Astrocyte (in vitro differentiated cells and primary cell): ENCODE measurements at places on chromosomes 5 and 9. TPM values are rescaled to one million over a fixed set of nuclear protein-coding genes. Genes with fewer than 3 reads are reported as not detected.

DNA sequence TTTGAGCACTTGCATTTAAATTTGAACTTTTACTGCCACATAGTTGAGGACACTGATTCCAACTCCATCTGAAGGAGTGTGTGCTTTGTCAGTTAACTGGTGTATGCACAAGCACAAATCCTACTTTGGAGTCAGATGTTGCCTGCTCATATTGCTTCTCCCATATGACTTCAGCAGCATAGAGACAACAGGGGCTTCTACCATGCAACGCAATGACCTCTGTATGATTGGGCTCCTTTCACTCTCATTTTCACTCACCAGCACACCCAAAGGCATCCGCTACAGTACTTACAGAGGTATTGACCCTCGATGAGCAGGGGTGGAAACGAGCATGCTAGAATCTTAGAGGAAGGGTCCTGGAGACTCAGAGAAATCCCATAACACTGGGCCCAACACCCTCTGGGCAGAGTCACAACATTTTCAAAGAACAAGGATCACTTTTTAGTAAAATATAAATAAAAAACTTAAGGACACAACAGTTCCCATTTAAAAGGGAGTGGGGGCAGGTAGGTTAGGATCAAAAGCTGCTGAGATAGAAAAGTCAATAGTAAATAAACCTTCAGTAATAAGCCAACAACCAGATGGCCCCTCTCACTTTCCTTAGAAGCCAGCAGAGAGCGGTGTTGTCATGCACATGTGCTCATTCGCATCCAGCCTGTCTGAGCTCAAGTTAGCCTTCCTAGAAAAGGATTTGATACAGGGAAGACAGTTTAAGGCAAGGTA lies 203.8 kb downstream of the SNCAIP start:
- no peak overlapping the region for H3K27ac ChIP-seq
- H3K4me1 ChIP-seq, result no peaks in the 10 kb centered on the region
- peaks cover 3% of the 10 kb centered on the region for H3K27me3 ChIP-seq
- H3K4me3 ChIP-seq, result no peak overlapping the region
- H3K36me3 ChIP-seq, result no peaks in the 10 kb centered on the region
- DNase-seq, result peak; percentile 52

GRCh38 chr9:109901201-109901600 lies 121.2 kb downstream of the PALM2AKAP2 start:
- no peak overlapping the region for H3K27ac ChIP-seq
- H3K27me3 ChIP-seq, result no peaks in the 10 kb centered on the region
- DNase-seq, result peak; percentile 23
- H3K4me1 ChIP-seq, result peaks cover 5% of the 10 kb centered on the region

DNA sequence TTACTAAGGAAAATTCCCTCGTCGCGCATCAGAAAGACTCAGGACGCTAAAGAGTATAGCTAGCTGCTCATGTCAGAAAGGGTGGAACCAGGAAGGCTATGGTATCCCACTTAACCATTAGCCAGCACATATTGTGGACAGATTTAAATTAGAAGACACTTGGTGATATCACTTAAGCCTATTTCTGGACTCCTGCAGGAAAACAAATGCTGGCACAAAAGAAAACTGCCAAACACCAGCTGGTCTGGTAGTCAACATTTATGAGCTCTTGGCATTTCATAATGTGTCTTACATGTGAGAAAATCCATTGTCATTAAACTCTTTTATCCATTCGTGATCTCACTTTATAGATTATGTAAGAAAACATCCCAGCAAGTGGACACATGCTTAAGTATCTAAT lies 377.4 kb downstream of the PTPRD start:
- H3K36me3 ChIP-seq, result no peaks in the 10 kb centered on the region
- H3K27me3 ChIP-seq, result no peaks in the 10 kb centered on the region
- H3K4me3 ChIP-seq, result no peak overlapping the region
- H3K27ac ChIP-seq, result no peak overlapping the region
- no peak for DNase-seq
- no peaks in the 10 kb centered on the region for H3K4me1 ChIP-seq

- H3K27me3 ChIP-seq, result no peaks in the 10 kb centered on the region
- H3K36me3 ChIP-seq, result no peaks in the 10 kb centered on the region
- no peak overlapping the region for H3K27ac ChIP-seq
- H3K4me1 ChIP-seq, result peaks cover 6% of the 10 kb centered on the region
- no peak overlapping the region for H3K4me3 ChIP-seq
Observed at GRCh38 chr9:110443866-110444220, 106.2 kb upstream of the TXNDC8 start.

DNA sequence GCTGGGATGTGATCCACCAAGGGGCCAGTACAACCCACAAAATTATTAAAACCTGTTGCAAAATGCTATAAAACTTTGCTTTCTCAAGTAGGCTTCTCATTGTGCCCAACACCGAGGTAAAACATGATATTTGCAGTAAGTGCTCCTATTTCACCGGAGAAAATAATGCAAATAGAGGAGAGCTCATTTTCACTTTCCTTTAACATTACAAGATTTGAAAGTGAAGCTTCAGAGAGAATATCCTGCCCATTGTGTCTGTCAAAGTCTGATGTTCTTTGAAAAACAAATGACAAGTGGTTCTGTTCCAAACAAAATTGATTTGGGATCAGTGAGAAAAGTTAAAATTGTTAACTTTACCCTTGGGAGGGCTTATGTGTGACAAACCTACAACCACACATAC lies 287.1 kb downstream of the KCNN2 start:
- H3K36me3 ChIP-seq, result no peaks in the 10 kb centered on the region
- no peak overlapping the region for H3K27ac ChIP-seq
- no peak for DNase-seq
- H3K27me3 ChIP-seq, result no peaks in the 10 kb centered on the region
- no peaks in the 10 kb centered on the region for H3K4me1 ChIP-seq

DNA sequence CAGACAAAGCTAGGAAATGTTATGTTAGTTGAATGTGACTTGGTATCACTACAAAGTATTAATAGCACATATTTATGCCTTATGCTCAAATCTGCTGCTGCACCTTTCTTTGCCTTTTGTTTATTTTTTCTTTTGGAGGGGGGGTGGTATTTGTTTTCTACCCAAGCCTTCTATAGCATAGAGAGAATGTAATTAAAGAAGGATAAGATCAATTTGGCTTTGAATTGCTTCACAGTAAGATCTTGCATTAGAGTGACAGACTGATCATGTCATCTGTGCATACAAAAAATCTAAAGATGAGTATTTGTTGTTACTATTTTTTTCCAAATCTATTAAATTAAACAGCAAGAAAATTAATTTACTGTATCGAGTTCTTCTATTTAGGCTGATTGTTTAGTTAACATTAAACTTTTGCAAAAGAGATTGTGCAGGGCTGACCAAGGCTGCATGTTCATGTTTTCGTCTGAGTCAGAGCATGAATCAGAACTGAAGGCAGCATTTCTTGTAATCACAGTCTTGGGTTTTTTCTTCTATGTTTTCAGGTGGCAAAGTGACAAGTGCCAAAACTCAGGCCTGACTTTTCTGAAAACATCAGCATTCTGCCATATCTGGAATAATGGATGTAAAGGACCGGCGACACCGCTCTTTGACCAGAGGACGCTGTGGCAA lies 1007.1 kb upstream of the WWC1 start:
- no peak overlapping the region for H3K27ac ChIP-seq
- H3K27me3 ChIP-seq, result no peaks in the 10 kb centered on the region
- DNase-seq, result peak; percentile 49
- H3K36me3 ChIP-seq, result no peaks in the 10 kb centered on the region
- no peak overlapping the region for H3K4me3 ChIP-seq
- H3K4me1 ChIP-seq, result peaks cover 4% of the 10 kb centered on the region

GRCh38 chr5:119694284-119694683 lies 64.9 kb downstream of the FAM170A start:
- no peak for DNase-seq
- no peaks in the 10 kb centered on the region for H3K4me1 ChIP-seq
- H3K27me3 ChIP-seq, result no peaks in the 10 kb centered on the region
- H3K27ac ChIP-seq, result no peak overlapping the region

DNA sequence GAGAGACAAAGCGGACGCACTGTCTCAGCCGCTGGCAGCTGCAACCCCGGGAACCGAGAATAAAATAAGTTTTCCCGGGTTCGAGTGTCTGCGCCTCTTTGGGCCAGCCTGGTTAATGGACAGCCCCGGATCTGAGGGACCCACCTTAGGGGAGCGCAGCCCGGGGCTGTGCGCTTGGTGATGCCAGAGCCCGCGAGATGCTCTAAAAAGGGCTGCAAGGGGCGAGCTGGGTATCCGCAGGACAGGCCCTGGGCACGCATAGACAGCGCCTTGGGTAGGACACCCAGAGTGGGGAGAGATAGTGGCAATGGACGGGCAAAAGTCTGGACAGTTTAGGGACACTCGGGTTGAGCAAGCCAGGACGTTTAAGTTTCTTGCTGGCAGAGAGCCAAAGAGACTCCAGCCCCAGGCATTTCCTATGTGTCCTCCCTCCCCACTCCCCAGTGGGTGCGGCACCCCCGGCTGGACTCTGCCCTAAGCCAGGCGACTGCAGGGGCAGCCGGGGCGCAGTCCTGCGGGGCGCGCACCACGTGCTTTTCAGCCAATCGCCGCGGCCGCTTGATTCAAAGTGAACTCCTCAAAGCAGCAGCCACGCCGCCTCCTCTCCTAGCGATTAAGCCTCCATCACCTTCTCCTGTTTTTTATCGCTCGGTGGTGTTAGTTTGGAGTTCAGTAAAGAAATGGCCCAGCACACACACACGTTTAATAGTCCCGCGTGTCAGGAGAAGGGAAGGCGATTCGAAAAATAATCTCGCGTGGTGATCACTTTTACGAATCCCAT lies 616 bp upstream of the ENC1 start:
- peak overlapping the region; percentile 99 for H3K4me3 ChIP-seq
- H3K27me3 ChIP-seq, result no peaks in the 10 kb centered on the region
- H3K36me3 ChIP-seq, result peaks cover 10% of the 10 kb centered on the region
- peak overlapping the region; percentile 90 for H3K27ac ChIP-seq
- DNase-seq, result peak; percentile 72
- peaks cover 41% of the 10 kb centered on the region for H3K4me1 ChIP-seq

GRCh38 chr5:175444060-175444904 lies at the start of gene DRD1:
Gene DRD1 (minus strand): TSS chr5:175444182. CDS start chr5:175443099, 1,083 bp downstream.
- DNase-seq, result peak; percentile 33
- H3K4me3 ChIP-seq, result peak within 1 kb of the TSS; percentile 46
- peaks cover 4% of the 10 kb centered on the region for H3K4me1 ChIP-seq
- no peaks in the 10 kb centered on the region for H3K36me3 ChIP-seq
- peaks cover 42% of the 10 kb centered on the region for H3K27me3 ChIP-seq
- H3K27ac ChIP-seq, result no peak within 1 kb of the TSS

DNA sequence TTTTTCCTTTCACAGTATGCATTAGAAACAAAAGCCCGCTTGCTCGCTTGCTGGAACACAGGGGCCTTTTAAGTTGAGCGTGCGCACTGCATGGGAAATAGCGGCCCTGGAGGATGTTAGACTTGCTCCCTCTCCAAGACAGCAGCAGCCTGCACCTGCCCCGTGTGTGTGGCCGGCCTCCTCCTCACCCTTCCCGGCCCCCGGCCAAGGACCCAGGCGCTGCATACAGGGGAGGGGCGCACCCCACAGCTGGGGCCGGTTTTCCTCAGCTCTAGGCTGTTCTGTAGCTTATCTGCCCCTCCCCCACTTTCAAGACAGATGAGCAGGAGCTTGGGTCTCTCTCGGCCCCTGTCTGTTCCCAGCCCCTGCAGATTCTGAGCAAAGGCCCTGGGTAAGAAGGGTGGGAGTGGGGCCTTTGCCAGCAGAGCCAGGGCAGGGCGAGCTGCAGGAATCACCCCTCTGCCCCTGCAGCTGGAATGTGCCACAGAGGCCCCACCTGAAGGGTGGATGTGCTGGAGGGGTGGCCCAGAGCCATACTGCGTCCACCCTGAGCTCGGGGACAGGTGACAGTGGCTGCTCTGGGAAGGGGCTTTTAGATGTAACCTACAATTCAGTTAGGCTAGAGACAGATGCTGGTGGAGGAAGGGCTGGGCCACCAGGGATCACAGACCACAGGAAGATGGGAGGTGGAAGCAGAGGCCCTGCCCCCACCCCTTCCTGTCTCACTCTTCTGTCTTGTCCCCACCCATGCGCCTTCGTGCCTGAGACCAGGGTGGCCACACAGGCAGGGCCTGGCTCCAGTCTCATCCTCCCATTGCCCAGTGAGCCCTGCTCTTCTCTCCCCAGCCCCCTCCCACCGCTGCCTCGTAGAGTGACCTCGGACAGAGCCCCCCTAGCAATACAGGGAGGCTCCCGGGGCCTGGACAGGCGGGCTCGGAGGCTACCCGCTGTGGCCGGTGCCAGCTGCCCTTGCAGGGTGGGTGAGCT lies 132.4 kb downstream of the DAB2IP start:
- peaks cover 4% of the 10 kb centered on the region for H3K36me3 ChIP-seq
- H3K4me3 ChIP-seq, result no peak overlapping the region
- no peak for DNase-seq
- H3K27ac ChIP-seq, result no peak overlapping the region
- peaks cover 12% of the 10 kb centered on the region for H3K4me1 ChIP-seq

GRCh38 chr5:178279723-178280438 lies 47.3 kb upstream of the PHYKPL start:
- H3K4me1 ChIP-seq, result no peaks in the 10 kb centered on the region
- H3K27ac ChIP-seq, result no peak overlapping the region
- H3K36me3 ChIP-seq, result no peaks in the 10 kb centered on the region
- no peak overlapping the region for H3K4me3 ChIP-seq
- H3K27me3 ChIP-seq, result no peaks in the 10 kb centered on the region
- peak; percentile 23 for DNase-seq

DNA sequence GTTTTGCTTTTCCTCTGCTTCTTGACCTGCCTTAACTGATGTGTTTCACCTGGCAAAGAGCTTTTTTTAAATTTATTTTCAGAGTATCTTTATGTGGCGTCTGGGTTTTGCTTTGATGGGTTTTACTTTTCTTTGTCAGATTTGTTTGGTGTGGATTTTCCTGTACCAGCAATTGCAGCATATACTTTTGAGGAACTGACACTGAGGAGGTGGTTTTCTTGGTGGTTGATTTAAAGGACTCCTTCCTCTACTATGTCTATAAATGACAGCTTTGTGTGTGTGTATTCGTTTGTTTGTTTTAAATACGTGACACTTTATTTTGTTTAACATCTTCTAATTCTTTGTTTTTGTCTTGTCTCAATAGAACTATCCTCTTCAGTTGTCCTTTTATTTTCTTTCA lies 1071.9 kb upstream of the ARRDC3 start:
- H3K36me3 ChIP-seq, result no peaks in the 10 kb centered on the region
- H3K4me3 ChIP-seq, result no peak overlapping the region
- no peak overlapping the region for H3K27ac ChIP-seq
- no peaks in the 10 kb centered on the region for H3K27me3 ChIP-seq
- no peaks in the 10 kb centered on the region for H3K4me1 ChIP-seq
- DNase-seq, result no peak

DNA sequence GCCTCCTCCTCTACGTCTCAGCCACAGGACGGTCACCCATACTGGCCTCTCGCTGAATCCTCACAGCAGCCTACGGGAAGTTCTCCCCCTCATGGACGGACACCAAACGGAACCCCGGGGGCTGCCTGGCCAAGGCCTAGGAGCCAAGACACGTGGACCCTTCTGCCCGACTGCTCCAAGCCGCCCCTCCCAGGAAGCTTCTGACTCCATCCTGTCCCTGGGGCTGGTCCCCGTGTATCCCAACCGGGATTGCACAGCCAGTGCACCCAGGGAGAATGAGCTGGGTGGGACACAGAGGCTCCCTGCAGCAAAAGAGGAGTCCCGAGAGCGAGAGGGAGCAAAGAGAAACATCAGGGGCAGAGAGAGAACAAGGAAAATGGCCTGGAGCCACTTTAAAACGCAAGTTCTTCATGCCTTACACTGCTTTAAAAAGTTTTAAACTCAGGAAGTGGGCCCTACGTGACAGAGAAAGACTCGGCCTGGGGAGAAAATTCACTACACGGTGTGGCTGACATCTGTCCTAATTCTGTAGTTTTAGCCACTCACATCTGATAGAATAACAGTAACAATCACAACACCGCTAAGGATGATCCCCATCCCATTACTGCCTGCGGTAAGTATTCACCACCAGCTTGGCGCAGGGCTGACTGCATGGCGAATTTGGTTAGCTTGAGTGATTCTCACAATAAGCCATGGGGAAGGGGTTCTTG lies 3.0 kb downstream of the FAM78A start:
- peaks cover 10% of the 10 kb centered on the region for H3K27me3 ChIP-seq
- H3K4me1 ChIP-seq, result no peaks in the 10 kb centered on the region
- H3K4me3 ChIP-seq, result no peak overlapping the region

Gene FOXD4L6
- 0.18 TPM in 1 of 2 replicates, not detected in the other for total RNA-seq

Gene CCNO
- total RNA-seq, result 0.19 and 0.43 TPM in 2 replicates

Gene HMMR
- 3.2 and 4.0 TPM in 2 replicates for total RNA-seq

Gene STK32A
- 0.25 and 0.34 TPM in 2 replicates for total RNA-seq
